ENCODE measurements at places on chromosomes 5 and 9.
A peak's percentile ranks its signal among the peaks of the same experiment; 100 is the strongest.

GRCh38 chr5:138895918-138896317 is 20.8 kb upstream of the LRRTM2 start:
- no peak for DNase-seq

GRCh38 chr5:165004175-165004574 is 1498.8 kb downstream of the MAT2B start:
- no peak for DNase-seq

- no peak for DNase-seq
These were observed 169.6 kb downstream of the MELK start for GRCh38 chr9:36742264-36742663.

GRCh38 chr5:76789991-76790581 is 28.7 kb upstream of the F2RL1 start:
- no peak for DNase-seq

DNA sequence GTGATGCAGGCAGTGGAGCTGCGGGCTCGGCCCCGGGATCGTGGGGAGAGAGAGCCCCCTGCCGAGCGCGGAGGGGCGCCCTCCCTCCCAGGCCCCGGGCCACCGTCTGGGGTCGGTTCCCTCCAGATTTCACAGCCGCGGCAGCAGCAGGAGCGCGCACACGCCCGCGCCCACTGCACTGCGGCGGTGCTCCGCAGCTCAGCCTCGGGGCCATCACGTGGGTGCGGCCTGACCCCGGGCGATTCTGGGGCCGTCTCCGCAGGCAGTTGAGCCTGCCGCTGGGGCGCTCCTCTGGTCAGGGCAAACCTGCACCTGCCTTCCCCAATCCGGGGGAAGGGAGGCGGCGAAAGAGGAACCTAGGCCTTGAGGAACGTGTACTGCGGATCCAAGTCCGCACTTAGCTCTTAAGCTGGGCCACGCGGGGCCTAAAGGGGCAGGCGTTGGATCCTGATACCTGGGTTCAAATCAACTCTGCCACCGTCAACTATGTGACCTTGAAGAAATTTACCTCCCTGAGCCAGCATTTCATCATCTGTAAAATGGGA is 9.4 kb upstream of the DELE1 start:
- DNase-seq, result peak; percentile 9

DNA sequence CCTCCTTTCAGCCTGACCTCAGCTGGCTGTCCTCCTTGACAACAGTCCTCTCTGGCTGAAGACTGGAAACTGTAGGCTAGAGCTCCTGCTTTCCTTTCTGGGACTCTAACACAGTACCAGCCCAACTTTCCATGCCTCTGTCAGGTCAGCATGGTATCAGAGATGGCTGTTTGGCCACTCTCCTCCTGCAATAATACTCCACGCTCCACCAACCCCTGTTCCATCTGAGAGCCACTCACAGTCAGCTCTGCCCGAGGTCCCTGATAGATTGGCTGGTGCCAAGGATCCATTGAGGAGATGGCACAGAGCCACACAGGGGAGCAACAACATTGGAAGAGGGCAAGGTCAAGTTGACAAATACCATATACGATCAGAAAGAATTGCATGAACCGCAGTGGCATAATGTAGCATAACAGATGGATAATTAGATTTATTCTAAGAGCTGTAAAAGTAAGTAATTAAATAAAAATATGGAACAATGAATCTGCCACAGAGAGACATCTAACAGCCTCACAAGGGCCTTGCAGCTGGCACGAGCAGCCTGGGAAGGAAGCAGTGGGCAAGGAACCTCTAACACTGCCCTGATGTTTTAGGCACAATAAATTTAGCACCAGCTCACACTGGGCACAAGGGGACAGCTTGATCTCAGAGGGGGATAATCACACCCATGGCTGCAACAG is 94.3 kb upstream of the LRRTM2 start:
- DNase-seq, result no peak

GRCh38 chr5:3320317-3320875 is 275.2 kb upstream of the IRX1 start:
- no peak for DNase-seq

DNA sequence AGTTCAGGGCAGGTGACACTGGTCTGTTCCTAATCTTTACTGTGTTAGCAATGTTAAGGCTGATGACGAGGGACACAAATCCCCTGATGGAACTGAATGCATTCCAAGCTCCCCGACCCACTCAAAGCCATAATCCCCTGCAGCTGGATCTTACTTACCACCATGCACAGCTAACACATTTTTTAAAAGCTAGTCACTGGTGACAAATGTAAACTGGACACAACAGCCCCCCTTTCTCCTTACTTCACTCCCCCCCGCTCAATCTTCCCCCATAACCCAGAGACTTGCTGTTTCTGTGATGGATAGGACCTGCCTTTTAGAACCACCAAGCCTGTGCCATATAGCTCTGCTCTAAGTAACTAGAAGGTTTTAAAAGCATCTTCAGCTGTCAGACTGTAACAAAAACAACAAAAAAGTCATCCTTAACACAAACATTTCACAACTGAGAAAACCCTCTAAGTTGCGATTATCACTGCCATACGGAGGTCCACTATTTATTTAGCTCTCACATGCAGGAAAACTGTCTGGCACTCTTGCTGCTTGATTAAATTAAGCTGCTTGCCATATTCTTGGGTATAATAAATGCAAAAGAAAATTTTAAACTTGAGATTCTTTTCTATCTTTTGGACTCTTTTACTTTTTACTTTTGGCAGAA is 44.4 kb downstream of the BNC2 start:
- DNase-seq, result no peak

DNA sequence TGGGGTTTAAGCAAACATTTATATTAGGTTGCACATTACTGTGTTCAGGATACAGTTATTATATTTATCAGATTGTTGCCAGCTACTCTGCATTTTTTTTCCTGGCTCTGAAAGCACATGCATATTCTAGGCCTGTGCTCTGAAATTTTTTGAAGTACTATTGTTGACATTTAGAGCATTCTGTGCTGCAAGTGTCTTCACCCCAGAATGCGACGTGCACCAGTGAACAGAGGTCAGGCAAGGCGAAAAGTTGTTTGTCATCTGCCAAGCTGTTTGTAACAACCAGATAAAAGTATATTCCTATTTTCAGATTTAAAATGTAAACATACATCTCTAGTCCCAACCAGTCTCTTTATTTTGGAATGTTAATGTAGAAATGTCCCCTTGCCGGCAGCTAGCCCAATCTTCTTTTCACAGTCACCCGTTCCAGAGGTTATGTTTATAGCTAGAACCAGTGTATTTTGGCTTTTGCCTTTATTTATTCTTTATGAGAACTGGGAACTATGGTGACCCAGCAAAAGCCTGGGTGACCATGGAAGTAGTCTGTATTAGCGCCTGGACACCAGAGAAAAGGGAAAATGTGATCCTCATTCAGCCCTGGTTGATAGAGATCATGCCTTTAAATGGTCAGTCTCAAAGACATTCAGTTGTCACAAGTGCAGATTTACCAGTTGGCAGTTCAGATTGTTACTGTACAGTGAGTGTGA is 84.6 kb downstream of the NDUFAF2 start:
- no peak for DNase-seq

DNA sequence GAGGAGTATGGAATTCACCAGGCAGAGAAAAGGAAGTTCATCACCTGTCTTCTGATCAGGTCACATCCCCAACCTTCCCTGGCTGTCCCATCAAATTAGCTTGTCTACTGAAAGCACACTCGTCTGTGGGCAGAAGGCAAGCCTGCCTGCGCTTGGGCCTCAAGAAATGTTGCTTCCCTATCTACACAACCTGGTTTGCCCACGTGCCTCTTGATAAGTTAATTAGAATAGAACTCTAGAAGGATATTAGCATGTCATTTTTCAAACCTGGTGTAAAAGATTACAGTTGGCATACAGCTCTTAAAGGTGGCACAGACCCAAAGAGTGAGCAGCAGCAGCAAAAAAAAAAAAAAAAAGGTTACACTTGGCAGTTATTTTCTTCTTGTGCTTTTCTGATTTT is 5.1 kb downstream of the TTC23L start:
- DNase-seq, result no peak

GRCh38 chr5:142360051-142360498 is 35.3 kb upstream of the SPRY4 start:
- DNase-seq, result no peak

DNA sequence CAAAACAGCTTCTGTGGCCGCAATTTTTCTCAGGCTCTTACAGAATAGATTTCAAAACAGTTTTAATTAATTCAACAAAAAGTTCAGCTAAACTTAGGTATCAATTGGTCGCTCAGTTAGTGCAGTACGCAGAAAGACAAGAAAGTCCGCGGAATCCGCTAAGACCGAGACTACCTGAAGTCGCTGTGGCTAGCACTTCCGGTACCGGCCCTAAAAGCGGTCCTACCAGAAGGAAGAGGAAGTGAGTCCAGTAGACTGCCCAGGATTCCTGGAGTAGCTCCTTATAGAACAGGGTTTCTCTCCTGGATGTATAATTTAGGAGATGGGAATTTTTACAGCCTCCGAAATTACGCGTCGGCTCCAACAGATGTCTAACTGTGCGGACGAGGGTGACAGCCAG is 16.6 kb upstream of the PCDHB2 start:
- no peak for DNase-seq

Data from stimulated activated CD4-positive, alpha-beta T cell treated with anti-CD3 and anti-CD28 coated beads, Interleukin-4, amount 100 ng/mL, for 24 hours (primary cell).